ENCODE measurements at places on chromosomes 1 and 21.
A peak's percentile ranks its signal among the peaks of the same experiment; 100 is the strongest.

- DNase-seq, result no peak
Measured at GRCh38 chr1:209611771-209612570, 28.5 kb downstream of the CAMK1G start.

GRCh38 chr1:119114786-119115185 is 25.7 kb downstream of the WARS2 start:
- DNase-seq, result no peak

DNA sequence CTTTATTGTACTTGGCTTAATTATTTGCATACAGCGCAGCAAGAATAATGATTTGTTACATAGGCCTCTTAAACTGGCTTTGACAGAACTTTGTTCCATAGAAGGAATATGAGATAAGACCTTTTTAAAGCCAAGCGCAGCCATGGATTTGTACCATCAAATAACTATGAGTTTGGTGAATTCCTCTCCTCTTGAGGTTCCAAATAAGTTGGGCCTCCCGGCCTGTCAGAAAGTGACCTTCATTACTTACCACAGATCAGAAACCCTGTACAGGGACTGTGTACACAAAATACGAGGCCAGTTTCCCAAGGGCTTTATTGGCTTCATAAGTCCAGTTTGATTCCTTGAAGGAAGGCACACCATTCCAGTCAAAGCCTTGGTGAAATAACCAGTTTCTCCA is 21.8 kb upstream of the HSD3B1 start:
- no peak for DNase-seq

- no peak for DNase-seq
Measured at GRCh38 chr21:26027696-26028095, 142.9 kb downstream of the APP start.

DNA sequence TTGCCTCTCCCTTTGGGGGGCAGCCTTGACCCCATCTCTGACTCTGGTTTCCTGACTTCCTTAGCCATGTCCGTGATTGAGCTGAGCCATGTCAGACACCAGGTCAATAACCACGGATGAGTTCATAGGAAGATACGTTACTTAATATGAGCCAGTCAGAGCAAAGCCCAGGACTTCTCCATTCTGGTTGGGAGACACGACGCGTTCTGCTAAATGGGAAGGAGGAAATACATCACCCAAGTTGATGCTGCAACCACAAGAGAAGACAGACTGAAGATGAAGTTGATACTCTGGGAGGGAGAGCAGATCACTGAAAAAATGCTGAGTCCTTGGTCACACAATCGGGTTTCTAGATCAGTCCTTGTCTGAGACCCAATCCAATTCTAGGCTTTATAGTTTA is 90.9 kb downstream of the MATN1 start:
- no peak for DNase-seq

- DNase-seq, result no peak
Measured at GRCh38 chr1:223811634-223812101, 34.1 kb downstream of the TP53BP2 start.

DNA sequence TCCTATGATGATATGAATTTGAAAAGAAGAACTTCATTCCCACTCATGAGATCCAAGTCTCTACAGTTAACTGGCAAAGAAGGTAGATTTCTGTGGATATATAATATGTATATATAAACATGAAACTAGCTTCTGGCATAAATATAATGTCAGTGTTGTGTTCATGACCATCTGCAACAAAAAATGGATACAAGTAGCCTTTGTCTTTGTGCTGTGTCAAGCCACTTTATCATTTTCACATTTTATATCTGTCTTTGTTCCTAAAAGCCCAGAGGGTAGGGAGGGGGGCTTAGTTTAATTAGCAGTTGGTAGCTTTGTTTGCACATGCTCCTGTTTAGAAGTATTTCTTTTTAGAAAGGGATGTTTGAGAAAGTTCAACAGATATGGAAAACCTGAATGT is 56.2 kb upstream of the FASLG start:
- no peak for DNase-seq

GRCh38 chr1:3068564-3069431 is at the start of gene PRDM16:
TSS of gene PRDM16 (plus strand) at chr1:3069203. CDS start at chr1:3069260, 57 bp downstream.
- DNase-seq, result peak; percentile 16

GRCh38 chr1:17009706-17010105 is 2.0 kb downstream of the ATP13A2 start:
- no peak for DNase-seq

DNA sequence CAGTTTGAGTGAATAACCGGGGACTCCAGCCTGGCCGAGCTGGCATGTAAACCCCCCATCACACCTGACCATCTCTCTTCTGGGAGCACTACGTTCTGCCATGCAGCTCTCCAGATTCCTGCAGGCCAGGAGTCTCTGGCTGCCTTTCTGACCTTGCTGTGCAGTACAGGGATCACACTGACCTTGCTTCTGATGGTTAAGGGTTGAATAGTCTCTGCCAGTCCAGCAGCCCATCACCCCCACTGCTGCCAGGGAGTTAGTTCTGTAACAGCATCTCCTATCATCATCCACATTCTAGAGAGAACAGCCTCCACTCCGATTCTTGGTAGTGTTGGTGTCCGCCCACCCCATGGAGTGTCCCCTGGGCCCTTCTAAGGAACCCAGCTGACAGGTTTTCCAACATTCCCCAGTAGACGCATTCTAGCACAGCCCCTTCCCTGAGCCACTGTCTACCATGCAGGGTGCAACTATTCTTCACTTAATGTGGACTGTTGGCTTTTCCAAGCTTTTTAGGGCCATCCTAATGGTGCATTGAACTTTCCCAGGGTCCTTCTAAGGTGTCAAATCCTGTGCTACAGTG is 109.8 kb downstream of the RIPK4 start:
- no peak for DNase-seq

DNA sequence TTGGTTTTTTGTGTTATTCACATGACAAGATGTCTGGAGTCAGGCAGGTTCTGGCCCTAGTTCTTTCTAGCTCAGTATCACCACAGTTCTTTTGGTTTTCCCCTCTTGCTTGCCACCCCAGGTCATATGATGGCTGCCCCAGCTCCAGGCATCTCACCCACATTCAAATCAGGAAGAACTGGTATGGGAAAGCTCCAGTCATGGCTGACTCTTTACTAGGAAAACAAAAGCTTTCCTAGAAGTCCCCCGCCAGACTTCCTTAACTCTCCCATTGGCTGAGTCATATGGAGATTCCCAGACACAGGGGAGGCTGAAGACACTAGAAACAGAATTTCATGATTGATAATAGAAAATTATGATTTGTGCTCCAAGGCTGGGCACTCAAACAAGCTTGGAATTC is 22.1 kb upstream of the EYA3 start:
- DNase-seq, result no peak

DNA sequence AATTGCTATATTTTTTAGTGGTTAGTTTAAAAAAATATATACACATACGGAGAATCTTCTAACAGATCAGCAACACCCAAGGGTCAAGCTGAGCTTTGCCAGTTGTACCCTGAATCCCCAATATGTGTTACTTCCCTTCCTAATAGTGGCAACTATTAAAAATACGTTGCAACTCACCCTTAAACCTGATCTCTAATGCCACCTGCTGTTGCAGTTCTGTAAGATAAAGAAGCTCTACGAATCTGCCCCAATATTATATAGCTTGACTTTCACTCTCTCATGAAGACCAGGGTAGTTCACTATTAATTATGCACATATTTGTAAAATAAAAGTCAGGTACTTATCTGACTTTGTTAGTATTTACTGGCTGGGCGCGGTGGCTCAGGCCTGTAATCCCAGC is 58.4 kb downstream of the ASH1L start:
- DNase-seq, result no peak

Measured in stimulated activated CD4-positive, alpha-beta T cell treated with anti-CD3 and anti-CD28 coated beads, Interleukin-4, amount 100 ng/mL, for 48 hours (primary cell).